ENCODE measurements at places on chromosomes 16 and 17.

DNA sequence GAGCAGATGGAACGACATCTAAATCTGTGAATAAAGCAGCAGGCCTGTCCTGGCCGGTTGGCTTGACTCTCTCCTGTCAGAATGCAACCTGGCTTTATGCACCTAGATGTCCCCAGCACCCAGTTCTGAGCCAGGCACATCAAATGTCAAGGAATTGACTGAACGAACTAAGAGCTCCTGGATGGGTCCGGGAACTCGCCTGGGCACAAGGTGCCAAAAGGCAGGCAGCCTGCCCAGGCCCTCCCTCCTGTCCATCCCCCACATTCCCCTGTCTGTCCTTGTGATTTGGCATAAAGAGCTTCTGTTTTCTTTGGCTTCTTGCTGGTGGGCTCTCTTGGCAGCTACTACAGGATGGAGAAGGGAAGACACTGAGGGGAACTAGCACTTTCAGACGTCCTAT, 4.1 kb upstream of the RSAD1 start:
- no peak for DNase-seq

- no peak for DNase-seq
Measured at GRCh38 chr16:10971560-10971961, 27.2 kb downstream of the CLEC16A start.

DNA sequence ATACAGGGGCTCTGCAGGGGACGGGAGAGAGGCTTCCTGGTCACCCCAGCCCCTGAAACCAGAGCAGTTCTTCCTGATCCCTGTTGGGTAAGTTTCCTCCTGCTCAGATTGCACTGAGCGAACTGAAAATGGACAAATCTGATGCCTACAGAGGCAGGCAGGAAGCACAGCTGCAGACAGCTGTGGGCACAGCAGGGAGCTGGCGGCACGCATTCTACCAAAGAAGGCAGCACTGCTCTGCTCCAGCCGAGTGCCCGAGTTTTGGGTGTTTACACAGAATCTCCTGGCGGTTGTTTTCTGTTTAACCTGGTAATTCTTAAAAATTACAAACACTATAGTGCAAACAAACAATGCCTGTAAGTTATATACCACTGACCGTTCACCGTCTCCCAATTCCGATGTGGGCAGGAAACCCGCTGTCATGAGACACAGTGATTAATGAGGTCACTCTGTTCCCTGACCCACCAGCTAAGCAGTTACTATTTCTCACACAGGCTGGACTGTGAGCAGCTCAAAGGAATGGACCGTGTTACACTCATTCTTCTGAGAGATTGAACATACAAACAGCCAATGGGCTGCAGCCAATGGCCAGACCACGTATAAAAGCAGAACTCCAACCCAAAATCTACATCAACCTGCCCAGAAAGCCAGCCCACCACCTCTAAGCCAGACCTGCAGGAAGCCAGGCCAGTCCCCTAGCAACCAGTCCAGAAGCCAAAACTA, 25.5 kb downstream of the NSMCE1 start:
- DNase-seq, result no peak

DNA sequence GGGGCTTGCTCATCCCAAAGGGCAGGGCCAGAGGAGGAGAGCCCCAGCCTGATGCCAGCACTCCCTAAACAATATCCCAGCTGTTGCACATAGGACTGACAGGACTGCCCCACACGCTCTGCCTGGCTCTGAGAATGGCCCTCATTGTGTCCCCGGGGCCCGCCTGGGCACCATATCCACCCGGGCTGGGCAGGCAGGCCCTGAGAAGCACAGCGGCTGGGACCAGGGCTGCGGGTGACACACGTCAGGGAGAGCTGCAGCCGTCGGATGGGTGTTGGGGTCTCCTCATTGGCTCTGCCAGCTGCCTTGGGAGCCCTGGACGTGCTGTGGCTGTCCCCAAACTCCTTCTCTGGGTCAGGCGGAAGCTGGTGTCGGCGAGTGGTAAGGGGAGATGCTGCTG, 4.2 kb downstream of the BCAR1 start:
- DNase-seq, result no peak

- DNase-seq, result no peak
Measured at GRCh38 chr17:34820248-34820801, 140.9 kb downstream of the CCT6B start.

- no peak for DNase-seq
Measured at GRCh38 chr17:78722246-78722761, 59.8 kb downstream of the CYTH1 start.

- DNase-seq, result peak; percentile 52
Measured at GRCh38 chr17:57243171-57243622, 13.1 kb upstream of the MSI2 start.

DNA sequence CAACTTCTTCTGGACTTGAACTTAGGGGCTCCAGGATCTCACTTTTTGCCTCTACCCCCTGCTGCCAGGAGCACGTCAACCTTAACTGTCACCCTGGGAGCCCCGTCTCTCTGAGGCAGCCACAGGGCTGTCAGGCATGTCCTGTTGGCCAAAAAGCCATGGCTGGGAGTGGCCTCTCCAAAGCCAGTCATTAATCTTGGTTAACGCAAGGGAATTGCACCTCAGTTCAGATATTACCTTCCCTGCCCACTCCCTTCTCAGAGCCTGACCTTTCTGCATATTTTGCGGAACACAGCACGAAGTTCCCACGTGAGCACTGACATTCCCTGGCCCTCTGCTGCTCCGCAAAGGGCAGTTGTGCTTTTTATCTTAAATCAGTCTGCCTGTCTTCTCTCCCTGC, 44.2 kb upstream of the CIBAR2 start:
- no peak for DNase-seq

GRCh38 chr16:28317040-28317880, 24.9 kb downstream of the SBK1 start:
- peak; percentile 54 for DNase-seq

GRCh38 chr17:65261152-65261551, 124.0 kb downstream of the RGS9 start:
- no peak for DNase-seq

DNA sequence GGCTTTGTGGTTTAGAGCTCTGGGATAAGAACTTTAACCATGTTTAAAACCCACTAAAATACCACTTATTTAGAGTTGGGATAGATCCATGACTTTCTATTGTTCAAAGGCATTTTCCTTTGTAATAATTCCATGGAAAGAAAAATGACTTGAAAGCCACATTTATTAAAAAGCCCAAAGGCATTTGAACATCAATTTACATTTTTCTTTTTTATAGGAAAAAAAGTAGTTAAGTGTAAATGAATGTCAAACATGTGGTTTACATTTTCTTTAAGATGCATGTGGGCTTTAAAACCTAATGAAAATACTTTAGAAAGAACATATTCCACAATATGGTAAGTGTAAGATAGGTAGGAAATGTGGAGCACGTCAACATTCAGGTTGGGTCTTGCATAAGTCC, 443.2 kb downstream of the TOX3 start:
- DNase-seq, result no peak

- DNase-seq, result no peak
Measured at GRCh38 chr16:70728150-70728549, 42.3 kb upstream of the MTSS2 start.

- DNase-seq, result no peak
Measured at GRCh38 chr17:73316919-73317505, 5.2 kb upstream of the CDC42EP4 start.

DNA sequence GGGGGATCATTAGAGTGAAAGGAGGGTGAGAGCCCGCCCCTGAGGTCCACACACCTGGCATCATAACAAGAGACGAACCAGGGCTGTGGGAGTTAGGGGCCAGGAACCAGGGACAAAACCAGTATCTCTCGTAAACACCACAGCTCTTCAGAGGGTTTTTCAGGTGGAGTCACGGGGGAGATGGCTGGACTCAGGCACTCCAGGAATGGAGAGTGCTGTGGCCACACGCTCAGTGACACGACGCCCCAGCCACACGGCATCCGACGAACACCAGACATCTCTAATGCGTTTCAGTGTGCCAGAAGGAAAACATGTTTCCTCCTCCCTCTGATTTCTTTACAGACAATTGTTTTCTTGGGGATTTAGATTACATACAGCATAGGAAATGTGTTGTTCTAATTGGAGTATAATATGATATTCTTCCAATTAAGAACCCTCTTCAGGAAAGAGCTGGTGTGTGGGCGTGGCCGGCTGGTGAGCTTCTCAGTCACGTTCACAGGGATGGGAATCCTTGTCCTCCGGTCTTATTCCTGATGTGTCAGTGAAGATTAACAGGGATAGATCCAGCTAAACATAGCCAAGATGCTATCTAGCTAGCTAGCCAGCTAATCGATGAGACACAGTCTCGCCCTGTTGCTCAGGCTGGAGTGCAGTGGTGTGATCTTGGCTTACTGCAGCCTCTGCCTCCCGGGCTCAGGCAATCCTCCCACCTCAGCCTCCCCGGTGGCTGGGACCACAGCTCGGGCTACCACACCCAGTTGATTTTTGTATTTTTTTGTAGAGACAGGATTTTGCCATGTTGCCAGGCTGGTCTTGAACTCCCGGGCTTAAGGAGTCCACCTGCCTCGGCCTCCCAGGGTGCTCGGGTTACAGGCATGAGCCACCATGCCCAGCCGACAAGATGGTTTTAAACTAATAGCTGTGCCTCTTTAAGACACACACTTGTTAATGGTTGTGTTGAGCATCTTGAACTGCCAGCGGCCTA, 98.6 kb downstream of the BANP start:
- DNase-seq, result no peak

GRCh38 chr17:8408371-8408770, 10.7 kb upstream of the RNF222 start:
- no peak for DNase-seq

GRCh38 chr17:62093188-62094155, 28.4 kb upstream of the MED13 start:
- DNase-seq, result no peak

DNA sequence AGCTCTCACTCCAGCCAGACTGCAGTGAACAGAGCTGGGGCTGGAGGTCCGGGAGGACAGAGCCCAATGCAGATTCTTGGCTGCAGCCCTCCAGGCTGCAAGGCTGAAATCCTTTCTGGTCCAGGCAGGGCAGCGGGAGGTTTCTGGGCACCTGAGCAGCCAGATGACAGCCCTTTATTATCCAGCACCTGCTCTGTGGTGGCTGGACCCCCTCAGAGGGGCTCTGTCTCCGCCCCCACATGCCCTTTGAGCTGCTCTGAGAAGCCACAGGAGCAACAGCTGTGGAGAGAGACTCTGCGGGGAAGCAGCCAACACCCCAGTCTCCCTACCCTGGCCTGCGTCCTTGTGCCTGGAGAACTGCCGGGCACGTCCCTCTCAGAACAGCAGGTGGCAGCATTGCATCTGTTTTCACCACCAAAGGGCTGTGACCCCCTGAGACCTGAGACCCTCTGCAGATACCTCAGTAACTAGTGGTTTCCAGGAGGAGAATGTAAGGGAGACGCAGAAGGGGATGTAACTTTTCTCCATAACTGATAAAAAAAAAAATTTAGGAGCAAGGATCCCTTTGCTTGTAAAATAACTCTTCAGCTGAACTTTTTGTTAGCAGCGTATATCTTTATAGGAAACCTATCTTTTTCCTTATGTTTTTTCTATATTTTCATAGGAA, 3.7 kb upstream of the CNP start:
- peak; percentile 52 for DNase-seq

All from stimulated activated CD8-positive, alpha-beta memory T cell treated with anti-CD3 and anti-CD28 coated beads, Interleukin-2, amount 100 ng/mL, for 1 hour (primary cell).